Adipocyte (in vitro differentiated cells): ENCODE measurements at places on chromosomes 16 and 17.

DNA sequence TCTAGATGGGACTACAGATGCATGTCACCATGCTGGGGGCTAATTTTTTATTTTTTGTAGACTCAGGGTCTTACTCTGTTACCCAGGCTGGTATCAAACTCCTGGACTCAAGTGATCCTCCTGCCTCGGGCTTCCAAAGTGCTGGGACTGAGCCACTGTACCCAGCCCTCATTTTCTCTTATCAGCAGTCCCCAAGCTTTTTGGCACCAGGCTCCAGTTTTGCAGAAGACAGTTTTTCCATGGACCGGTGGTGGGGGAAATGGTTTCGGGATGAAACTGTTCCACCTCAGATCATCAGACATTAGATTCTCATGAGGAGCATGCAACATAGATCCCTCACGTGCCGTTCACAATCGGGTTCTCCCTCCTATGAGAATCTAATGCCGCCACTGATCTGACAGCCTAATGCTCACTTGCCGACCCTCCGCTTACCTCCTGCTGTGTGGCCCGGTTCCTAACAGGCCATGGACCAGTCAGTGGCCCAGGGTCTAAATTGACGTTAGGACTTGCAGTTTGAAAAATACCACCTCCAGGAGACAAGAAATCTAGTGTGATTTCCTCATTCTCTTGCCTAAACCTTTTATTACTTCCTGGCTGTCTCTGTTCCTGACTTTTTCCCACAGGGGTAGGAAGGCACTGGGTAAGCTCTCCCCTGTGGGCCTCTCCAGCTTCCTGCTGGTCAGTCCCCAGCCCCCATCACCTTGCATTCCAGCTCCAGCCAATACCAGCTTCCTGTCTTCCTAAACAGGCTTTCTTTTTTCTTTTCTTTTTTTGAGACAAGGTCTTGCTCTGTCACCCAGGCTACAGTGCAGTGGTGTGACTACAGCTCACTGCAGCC is 9.3 kb upstream of the CNP start:
- peak; percentile 12 for DNase-seq

- no peak for DNase-seq
Measured at GRCh38 chr16:5072334-5073278, 963 bp downstream of the ALG1 start.

DNA sequence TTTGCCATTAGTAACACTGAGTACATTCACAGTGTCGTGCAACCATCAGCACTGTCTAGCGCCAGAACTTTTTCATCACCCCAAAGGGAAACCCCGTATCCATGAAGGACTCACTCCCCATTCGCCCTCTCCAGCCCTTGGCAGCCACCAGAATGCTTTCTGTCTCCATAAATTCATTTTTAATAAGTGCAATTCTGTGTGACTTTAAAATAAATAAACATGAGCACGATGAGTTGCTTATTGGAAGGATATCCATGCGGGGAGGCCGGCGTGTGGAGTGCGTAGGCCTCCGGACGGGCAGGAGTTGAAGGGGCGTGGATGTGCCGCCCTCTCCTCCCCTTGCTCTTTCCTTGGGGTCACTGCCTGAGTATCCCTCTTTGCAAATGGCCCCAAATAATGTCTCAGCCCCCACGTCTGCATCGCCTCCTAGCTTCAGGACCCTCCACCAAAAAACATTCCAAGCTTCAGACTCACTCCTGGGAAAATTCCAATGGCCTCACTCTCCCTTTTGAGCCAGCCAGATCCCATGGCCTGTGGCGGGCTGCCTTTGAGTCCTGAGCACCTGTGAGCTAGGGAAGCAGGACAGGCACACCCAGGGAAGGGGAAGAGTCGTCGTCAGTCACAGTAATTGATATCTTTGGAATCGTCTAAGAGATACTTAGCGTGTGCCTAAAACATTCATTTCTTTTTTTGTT is 306.3 kb downstream of the SEC14L1 start:
- no peak for DNase-seq

DNA sequence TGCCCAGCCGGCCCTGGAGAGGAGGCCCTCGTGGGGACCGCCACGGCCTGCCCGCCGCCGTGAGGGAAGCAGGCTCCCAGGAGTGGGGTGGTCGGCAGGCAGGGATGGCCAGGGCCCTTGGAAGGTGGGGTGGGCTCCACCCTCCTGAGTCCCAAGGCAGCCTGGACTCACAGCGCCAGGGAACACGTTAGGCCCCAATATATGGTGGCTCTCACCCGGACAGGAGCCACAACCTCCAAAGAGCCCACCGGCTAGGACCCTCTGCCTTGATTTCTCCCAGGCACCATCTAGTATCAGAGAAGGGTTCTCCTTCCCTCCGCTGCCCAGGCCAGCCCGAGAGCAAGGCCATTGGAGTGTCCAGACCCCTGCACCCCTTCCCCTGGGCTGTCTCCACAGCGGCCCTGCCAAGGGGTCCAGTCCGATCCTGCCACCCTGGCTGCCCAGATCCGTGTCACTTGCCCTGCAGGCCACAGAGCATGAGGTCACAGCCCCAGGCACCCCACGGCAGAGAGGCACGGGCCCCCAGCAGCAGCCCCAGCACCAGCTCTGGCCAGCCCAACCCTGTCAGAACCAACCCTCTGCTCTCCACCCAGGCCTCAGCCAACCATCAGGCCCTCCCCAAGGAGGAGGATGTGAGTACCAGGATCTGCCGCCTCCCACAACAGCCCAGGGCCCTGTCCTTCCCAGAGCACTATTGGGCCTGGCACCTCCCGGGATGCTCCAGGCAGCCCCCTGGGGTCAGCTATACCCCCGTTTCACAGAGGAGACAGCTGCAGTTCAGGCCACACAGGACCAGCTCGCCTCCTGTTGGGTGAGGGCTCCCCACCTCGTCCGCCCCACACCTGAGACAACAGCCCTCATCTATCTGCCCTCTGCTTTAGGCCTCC is 1.1 kb upstream of the AXIN1 start:
- no peak for DNase-seq

- DNase-seq, result no peak
Measured at GRCh38 chr17:6241996-6242395, 171.8 kb downstream of the WSCD1 start.

DNA sequence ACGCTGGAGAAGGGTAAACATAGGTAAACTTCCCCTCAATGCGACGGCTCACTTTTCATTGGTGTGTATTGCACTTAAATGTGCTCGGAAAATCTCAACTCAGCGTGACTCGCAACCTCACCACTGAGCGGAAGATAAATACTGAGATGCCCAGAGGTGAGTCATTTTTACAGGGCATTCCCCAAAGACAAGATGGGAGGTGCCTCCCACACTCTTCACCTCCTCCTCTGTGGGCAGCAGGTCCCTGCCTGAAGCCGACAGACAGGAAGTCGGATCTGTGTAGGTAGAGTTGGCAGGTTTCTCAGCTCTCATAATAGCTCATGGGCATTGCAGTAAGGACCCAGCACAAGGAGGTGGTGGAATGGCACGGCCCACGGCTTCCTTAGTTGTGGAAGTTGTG is 274.6 kb upstream of the HSBP1 start:
- peak; percentile 15 for DNase-seq

DNA sequence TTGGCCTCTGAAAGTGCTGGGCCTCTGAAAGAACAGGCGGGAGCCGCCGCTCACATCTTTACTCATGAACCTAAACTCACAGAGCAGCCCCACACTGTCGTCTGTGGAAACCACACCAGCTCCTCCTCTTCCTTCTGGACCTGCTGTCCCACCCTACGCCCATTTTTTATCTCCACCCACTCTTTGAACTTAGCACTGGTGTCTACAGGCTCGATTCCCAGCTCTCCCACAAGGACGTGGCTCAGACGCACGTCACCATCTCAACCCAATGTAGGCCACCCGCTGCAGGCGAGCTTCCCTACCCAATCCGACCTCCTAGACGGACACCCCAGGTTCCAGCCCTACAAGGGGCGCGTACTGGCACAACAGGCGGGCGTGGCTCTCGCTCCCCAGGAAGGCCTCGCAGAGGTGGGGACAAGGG is 62.2 kb downstream of the NXN start:
- DNase-seq, result no peak

DNA sequence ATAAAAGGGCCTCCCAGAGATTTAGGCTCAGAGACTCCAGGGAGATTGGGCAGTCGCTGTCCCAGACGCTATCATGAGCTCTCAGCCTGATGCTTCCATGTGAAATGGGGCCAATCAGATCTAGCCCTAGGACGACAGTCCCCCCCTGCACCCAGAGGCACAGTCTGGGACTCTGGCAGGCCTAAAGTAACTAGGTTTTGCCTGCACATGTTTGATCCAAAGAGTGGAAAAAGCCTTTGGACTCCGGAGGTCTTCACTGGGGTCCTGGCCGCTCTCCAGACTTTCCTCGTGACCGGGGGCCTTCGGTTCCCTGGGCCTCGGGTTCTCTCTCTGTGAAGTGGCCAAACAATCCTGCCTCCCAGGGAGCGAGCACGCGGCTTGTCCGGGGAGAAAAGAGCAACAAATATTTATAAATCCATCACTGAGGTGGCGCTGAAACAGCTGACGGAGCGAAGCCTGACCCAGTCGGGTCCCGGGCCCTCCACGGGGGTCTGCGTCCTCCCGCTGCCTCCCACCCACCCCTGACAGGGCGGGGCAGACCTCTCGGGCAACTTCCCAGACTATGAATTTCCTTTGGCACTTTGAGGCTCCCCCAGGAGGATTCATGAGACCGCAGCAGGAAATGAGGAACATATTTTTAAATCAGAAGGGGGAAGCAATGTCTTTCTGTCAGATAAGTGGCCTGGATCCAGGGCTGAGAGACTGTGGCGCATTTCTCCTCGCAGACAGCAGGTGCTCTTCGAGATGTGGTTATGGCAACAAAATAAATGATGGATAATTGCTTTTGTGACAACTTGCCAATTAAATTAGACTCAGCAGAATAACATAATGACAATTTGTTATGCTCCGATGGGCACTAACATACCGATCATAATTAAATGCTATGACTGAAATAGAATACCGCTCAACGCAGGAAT is 38.9 kb downstream of the MRPS23 start:
- DNase-seq, result peak; percentile 51
